ENCODE measurements at places on chromosomes 13 and 19. TPM values are rescaled to one million over a fixed set of nuclear protein-coding genes. Genes with fewer than 3 reads are reported as not detected.

Gene LGALS7B
- not detected for total RNA-seq

Gene LRRC8E
- not detected for total RNA-seq

Gene OR7G2
- total RNA-seq: not detected

Gene KRTDAP
- not detected for total RNA-seq

Data from activated T-helper 2 cell treated with anti-CD3 and anti-CD28 coated beads, Interferon-gamma antibody, Interleukin-2, Interleukin-4, amounts not matched to agents 10 μg/mL and 5 μg/mL and 100 μg/mL, durations not matched to agents 14 hours and 24 hours and 36 hours (primary cell).